GM18507 (cell line): ENCODE measurements at places on chromosomes 13 and 19.

- DNase-seq = no peak
Observed at GRCh38 chr19:37947778-37948177, 40.8 kb downstream of the SIPA1L3 start.

GRCh38 chr13:43569658-43570057, 217.1 kb downstream of the ENOX1 start:
- no peak for DNase-seq

DNA sequence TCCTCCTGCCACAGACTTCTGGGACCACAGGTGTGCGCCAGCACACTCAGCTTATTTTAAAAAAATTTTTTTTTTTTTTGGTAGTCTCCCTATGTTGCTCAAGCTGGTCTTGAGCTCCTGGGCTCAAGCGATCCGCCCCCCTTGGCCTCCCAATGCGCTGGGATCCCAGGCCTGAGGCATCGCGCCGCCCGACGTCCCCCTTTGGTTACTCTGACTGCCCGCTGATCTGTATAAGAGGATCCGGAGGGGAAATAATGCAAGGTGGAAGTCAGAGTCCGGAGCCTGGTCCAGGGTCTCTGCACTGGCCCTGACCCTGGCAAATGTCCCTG, 486 bp upstream of the ZNF805 start:
- DNase-seq = no peak

GRCh38 chr13:105518086-105518485, 1017.4 kb downstream of the EFNB2 start:
- no peak for DNase-seq

- no peak for DNase-seq
Observed at GRCh38 chr13:84645196-84646012, 763.1 kb upstream of the SLITRK1 start.

- no peak for DNase-seq
Observed at GRCh38 chr13:100808330-100809128, 133.9 kb upstream of the TMTC4 start.
